ENCODE measurements at places on chromosomes 16 and 17.

DNA sequence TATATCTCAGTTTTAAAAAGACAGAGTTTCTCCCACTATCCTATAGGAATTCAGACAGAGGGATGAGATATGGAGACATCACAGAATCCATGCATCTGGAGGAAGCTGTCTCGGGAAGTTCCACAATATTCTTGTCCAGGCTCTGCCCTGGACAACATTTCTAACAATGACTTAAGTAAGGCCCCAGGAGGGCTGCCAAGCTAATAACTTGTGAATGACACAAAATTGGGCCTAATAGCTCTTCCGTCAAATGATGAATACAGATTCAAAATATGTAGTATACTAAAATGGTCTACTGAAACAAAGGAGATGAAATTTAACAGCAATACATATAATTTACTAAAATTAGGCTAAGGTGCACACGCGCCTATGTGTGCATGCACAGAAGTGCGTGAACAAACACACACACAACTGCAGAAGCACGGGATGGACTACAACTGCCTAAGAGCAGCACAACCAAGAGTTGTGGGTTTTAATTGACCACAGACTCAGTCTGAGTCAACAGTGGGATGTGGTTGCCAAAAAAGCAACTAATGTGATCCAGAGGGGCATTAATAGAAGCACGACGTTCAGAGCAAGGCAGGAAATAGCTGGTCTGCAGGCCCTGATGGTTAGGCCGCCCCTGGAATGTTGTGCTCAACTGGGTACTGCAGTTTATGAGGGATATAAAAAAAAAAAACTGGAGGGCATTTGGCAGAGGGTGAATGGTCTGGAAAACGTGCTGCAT lies 26.3 kb upstream of the HS3ST2 start:
- peak; percentile 42 for DNase-seq

DNA sequence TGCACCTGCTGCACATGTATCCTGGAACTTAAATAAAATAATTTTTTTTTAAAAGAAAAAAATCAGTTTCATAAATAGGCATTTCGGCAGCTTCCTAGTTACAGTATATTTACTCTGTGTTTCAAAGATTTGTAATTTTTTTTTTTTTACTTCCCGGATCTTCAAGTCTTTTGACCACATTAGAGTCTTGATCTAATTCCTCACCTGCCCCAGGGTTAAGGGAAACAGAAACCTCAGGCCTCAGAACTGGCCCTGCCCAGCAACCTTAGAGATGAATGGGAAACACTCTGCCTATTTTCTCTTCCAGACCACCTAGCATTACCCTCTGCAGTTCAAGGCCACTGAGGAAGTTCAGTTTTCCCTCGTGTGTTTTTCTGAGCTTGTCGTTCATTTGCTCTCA lies 304.0 kb downstream of the MAF start:
- DNase-seq = no peak

DNA sequence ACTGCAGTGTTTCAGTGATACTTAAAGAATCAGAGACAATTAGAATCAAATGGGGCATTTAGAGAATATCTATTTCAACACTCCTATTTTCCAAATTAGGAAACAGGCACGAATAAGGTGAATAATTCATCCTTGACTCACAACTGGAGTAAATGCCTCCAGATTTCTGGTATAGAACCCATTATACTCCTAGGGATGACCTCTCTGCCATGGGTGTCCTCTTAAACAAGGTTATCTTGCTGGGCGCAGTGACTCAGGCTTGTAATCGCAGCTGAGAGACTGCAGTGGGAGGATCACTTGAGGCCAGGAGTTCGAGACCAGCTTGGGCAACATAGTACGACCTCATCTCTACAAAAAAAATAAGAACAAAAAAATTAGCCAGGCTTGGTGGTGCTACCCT lies 139.8 kb upstream of the ELAC2 start:
- DNase-seq = no peak

- no peak for DNase-seq
Observed at GRCh38 chr17:74595037-74595750, 3.1 kb upstream of the CD300LD start.

- DNase-seq = no peak
Observed at GRCh38 chr16:10576390-10577304, 3.8 kb downstream of the EMP2 start.

- no peak for DNase-seq
Observed at GRCh38 chr17:4276514-4276913, 12.7 kb upstream of the ANKFY1 start.

DNA sequence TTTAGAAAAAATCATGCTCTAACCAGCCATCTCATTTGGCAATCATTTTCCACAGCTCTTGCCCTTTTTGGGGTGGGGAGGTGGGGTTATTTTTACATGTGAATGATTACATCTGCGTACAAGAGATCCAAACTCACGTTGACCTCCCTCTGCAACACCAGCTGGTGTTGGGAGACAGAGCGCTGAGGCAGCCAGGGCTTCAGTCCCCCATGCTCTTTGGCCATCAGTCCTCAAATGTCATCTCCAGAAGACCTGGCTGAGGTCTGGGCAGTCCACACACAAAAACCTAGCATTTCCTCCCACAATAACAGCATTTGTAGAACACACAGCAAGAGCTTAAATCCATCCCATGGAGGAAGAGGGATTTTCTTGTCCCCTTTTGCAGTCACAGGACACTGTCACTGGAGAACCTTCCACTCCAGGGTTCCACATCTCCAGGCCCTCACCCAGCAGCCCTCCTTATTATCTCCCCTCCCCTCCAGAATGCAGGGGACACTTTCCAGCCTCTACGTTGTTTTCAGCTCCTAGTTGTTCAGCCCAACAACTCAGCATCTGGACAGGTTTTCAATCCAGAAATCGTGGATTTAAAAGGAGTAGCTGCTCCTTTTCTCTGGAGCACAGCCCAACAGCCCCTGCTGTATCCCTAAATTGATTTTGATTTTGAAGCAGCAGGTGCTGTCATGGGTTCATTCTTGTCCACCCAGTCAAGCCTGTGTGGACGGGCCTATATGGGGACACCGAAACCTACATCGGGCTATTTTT lies 21.1 kb downstream of the MEOX1 start:
- no peak for DNase-seq

DNA sequence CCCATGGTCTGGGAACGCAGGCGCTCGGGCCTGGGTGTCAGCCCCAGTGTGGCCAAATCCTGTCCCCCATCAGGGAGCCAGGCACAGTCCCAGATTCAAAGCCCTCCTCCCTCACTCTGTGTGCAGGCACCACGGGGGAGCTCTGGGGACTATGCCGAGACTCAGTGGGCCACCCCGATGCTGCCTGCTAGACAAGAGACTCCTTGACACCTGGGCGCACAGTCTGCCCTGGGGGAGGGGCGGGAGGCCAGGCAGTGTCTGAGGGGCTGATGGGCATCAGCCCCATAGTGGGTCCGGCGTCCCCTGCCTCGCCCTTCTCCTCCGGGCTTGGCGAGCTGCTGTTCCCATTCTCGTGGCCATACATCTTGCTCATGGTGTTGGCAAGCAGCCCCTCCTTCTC lies 8.5 kb upstream of the CD79B start:
- DNase-seq = no peak

DNA sequence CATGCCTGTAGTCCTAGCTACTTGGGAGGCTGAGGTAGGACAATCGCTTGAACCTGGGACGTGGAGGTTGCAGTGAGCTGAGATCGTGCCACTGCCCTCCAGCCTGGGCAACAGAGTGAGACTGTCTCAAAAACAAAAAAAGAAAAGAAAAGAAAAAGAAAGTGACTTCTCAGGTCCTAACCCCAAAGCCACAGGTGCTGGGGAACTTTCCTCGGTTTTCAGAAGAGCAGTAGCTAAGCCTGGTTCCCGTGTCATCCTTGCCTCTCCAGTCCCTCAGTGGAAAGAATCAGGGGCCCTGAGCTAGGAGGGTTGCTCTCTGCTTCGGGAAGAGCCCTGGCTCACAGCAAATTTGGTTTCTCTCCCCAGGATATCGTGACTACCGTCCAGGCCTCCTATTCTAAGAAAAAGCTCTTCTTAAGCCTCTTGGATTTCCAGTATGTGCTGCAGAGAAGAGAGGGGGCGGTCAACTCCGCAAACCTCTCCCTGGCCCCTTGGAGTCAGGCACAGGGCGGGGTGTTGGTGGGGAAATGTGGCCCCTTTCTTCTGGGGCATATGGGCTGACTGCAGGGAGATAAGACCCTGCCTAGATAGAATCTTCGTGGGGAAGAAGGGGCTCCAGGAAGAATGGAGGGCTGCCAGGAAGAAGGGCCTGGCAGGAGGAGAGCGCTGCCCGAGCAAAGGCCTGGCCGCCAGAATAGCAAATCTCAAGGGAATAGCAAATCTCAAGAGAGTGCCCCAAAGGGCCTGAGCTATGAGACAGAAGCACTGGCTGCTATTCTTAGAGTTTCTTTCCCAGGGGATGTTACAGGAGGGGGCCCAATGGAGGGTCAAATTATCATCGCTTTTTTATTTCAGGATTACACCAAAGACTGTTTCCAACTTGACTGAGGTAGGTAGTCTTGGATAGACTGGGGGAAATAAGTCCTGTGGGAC lies 8.3 kb upstream of the NLRC5 start:
- no peak for DNase-seq

GRCh38 chr17:72092710-72093322 lies 28.0 kb upstream of the SOX9 start:
- DNase-seq = no peak

- no peak for DNase-seq
Observed at GRCh38 chr17:79937391-79938335, 98.0 kb downstream of the TBC1D16 start.

DNA sequence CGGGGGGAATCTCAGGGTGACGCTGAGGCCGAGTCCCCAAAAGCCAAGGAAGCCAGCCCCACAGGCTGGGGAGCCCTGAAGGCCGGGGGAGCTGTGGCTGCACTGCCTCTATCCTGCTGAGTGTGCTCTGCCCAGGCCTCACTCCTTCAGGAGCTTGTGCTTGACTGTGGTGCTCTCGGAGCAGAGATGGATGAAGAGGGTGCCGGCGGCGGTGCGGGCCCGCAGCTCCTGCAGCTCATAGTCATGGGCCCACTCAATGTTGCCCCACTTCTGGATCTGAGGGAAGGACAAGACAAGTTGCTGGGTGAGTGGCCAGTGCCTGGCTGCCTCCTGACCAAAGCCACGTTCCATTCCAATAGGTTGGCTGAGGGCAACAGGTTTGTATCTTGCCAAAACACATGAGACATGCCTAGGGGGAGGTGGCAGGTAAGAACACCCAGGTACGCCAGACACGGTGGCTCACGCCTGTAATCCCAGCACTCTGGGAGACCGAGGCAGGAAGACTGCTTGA lies 20.5 kb downstream of the ATPAF2 start:
- DNase-seq = no peak

GRCh38 chr16:2194166-2194834 lies 2.1 kb downstream of the CASKIN1 start:
- DNase-seq = no peak

- DNase-seq = no peak
Observed at GRCh38 chr16:88469615-88470395, 16.7 kb downstream of the ZFPM1 start.

DNA sequence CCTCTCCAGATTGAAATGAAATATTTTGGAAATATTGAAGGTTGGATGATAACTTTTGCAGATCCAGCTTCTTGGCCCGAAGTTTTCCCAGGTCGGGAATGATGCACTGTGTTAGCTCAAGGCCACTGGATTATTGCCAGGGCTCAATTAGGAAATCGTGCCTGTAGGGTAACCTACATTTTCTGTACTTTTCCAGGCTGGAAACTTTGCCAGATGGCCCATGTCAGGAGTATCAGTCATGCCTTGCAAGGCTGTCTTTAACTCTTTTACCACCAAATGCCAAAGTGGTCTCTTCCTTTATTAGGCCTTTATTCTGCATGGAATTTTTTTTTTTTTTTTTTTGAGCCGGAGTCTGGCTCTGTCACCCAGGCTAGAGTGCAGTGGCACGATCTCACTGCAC lies 8.9 kb upstream of the SEC14L1 start:
- no peak for DNase-seq

DNA sequence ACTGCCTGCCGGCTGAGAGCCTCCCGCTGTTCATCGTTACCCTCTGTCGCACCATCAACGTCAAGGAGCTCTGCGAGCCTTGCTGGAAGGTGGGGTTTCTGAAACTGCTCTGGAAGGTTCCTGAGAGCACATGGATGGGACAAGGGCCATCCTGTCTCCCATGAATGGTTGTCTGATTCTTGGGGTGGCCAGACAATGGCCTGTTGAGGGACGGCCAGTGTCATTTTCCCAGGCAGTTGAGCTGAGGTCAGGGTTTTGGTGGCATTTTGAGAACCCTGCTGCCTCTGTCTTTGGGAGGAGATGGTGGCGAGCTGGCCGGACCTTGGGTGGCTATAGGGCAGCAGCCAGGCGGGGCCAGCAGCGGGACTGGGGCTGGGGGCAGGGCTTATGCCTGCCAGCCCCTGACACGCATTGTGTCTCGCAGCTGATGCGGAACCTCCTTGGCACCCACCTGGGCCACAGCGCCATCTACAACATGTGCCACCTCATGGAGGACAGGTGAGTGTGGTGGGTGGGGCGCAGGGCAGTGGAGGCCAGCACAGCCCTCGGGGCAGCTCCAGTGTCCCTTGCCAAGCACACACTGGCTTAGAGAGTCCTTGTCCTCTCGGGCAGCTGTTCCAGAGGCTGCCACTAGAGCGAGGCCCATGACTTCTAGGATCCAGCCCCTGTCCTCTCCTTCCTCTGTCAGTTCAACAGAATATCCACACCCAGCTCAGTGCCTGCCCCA lies 9.1 kb downstream of the TSC2 start:
- no peak for DNase-seq

DNA sequence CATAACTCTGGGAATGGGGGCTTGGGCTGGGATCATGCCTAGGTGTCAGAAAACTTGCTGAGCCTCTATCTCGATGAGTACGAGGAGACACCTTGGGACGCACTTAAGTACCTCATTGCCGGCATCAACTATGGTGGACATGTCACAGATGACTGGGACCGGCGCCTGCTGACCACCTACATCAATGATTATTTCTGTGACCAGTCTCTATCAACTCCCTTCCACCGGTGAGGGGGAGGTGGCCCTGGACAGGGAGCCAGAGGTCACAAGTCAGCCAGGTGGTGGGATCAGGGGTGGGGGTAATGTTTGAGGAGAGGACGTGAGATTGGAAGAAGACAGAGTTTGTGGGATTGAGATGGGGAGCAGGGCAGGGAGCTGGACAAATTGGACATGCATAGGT lies 3.4 kb upstream of the KDM6B start:
- DNase-seq = no peak

- no peak for DNase-seq
Observed at GRCh38 chr16:69925311-69925710, 25.8 kb upstream of the CLEC18A start.

- DNase-seq = no peak
Observed at GRCh38 chr16:89314854-89315253, 97.4 kb downstream of the ZNF778 start.

DNA sequence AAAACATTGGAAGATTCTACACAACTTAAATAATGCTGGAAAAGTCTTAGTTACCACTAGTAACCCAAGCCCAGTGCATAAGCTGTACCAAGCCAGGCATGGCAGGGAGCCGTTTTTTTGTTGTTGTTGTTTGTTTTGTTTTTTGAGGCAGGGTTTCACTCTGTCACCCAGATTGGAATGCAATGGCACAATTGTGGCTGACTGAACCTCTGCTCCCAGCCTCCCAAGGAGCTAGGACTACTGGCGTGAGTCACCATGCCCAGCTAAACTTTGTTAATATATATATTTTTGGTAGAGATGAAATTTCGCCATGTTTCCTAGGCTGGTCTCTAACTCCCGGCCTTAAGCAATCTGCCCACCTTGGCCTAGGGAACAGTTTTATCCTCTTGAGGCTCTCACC lies 564 bp upstream of the TMIGD1 start:
- DNase-seq = no peak
